ENCODE measurements at places on chromosomes 3 and 15.

DNA sequence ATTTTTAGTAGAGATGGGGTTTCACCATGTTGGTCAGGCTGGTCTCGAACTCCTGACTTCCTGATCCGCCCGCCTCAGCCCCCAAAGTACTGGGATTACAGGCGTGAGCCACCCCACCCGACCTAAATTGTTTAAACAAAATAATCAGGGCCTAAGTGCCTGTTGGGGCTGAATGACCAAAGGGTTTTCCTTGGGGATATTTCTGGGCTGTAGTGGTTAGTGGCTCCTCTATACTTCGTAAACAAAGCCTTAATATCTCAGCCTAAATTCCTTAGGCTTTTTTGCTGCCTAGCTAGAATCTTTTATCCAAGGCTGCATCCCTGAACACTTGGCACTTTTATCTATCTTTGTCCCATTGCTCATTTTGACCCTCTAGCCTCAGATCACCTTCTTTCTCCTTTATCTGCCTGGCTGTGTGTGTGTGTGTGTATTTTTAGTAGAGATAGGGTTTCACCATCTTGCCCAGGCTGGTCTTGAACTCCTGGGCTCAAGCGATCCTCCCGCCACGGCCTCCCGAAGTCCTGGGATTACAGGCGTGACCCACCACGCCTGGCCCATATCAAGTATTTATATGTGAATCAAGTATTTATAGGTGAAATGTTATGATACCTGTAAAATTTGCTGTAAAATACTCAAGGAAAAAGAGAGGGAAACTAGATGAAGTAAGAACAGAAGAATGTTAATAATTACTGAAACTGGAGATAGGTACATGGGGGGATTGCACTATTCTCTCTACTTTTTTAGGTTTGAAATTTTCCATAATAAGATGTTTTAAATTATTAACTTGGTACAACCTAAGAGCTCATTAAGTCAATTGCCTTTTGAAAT, 1.8 kb downstream of the NUSAP1 start:
- no peak for DNase-seq

- DNase-seq = no peak
Observed at GRCh38 chr3:42180901-42181300, 85.1 kb downstream of the CCK start.

- DNase-seq = no peak
Observed at GRCh38 chr15:39052323-39052705, 487.7 kb upstream of the RASGRP1 start.

- DNase-seq = no peak
Observed at GRCh38 chr3:105798381-105798934, 70.4 kb downstream of the CBLB start.

DNA sequence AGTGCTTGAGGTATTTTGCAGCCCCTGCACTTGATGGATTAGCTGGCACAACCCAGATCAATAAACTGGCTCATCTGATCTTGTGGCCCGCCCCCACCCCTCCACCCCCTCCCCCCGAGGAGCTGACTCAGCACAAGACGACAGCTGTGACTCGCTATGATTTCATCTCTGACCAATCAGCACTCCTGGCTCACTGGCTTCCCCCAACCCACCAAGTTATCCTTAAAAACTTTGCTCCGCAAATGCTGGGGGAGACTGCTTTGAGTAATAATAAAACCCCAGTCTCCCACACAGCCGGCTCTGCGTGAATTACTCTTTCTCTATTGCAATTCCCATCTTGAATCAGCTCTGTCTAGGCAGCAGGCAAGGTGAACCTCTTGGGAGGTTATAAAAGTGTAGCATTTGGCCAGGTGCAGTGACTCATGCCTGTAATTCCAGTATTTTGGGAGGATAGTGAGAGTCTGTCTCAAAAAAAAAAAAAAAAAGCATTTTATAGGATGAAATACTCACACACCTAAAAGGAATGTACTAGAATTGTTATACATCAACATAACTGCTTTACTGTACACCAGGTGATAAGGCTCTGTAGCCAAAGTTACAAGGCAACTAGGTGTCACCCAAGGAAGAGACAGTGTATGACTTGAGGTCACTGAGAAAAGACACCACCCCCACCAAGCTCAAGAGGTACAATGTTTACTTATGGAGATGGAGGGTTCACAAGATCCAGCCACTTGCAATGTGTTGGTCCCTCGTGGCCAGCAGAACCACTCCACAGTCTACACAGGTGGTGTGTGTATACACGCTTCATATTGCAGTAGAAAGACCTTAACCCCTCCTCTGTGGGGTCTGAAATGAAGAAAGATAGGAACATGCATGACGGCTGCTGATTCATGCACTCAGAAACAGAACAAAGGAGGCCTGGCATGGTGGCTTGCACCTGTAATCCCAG, 8.6 kb downstream of the ZNF445 start:
- peak; percentile 65 for DNase-seq

DNA sequence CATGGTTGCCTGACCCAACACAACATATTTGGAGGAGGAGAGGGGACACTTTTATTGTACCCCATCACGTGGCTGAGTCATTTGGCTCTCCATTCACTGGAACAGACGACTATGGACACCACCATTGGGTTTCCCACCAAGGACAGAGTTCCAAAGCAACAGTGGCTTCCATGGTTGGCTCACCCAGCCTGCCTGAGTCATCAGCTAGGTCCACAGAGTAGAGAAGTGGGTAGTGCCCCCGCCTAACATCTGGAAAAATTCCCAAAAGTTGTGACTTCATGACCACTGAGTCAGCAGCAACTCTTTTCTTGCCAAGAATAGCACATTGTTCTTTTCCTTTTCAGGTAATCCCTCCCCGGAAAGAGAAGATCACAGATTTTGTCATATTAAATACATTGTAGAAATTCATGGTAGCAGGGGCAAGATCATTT, 3.0 kb upstream of the PPP1R2 start:
- DNase-seq = peak; percentile 42

GRCh38 chr3:192079098-192079497, 618.1 kb downstream of the PYDC2 start:
- no peak for DNase-seq

- DNase-seq = peak; percentile 33
Observed at GRCh38 chr3:186380622-186381380, 18.8 kb upstream of the DGKG start.

- DNase-seq = no peak
Observed at GRCh38 chr15:25695875-25696760, 167.0 kb downstream of the ATP10A start.

- DNase-seq = no peak
Observed at GRCh38 chr3:173267716-173268115, 126.7 kb upstream of the SPATA16 start.

- DNase-seq = no peak
Observed at GRCh38 chr15:51936105-51936478, 35.5 kb downstream of the LEO1 start.

GRCh38 chr3:81643721-81644120, 117.7 kb downstream of the GBE1 start:
- DNase-seq = no peak

DNA sequence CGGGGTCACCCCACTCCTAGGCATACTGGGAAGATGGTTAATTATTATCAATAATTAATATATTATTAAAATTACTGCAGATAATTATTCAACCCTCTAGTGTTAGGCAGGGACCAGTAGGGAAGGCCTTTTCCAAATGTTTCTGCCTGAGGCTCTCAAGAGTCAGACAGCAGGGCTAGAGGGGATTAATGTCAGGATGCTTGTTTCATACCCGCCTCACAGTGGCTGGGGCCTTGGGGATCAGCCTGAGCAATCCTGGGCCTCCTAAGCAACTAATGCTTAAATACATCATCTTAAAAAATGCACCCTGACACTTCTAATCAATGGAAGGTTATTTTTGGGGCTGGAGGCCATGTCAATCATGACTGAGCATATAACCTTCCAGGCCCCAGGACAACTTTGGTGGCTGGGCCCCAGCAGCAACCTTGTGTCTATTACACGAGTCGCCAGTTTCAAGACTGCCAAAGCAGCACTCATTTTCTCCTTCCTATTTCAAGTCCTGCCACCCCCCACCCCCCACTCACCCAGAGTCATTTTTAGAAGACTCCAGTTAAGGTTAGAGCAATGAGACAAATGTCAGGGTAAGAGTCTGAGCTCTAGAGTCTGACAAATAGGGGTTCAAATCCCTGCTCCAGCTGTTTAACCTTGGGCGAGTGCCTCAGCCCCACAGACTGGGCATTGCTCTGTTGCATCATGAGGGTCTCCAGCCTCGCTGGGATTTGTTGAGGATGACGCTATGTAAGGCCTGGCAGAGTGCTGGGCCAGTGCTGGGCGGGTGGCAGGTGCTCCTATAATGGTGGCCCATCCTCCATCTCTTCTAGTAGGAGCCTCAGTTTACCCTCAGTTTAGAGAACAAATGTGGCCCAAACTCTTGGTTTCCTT, 6.1 kb downstream of the AMOTL2 start:
- peak; percentile 43 for DNase-seq

- DNase-seq = no peak
Observed at GRCh38 chr15:81856001-81856633, 189.7 kb downstream of the MEX3B start.

- no peak for DNase-seq
Observed at GRCh38 chr3:127206611-127207516, 13.9 kb downstream of the PRR23E start.

- DNase-seq = no peak
Observed at GRCh38 chr15:56639631-56640030, 93.7 kb downstream of the ZNF280D start.

DNA sequence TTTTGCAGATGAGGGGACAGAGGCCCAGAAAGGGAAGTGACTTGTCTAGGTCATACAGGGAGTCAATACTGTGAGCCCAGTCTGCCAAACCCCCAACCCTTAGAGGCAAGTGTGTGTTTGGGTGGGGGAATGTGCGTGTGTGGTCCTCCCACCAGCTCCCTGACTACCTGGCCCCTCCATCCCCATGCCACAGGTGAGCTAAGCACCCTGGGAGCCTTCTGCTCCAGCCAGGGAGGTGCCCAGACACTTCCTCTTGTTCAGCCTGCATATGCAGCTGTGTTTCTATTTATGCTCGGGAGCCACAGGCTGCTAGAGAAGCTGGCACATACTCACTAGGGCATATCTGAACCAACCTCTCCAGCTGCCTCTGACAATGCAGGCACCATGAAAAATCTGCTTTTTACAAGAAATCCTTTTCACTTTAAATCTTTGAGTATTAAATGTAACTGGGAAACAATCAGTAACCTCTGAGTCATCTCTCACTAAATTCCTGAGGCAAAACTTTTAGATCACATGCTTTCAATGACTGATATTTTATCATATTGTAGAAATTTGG, 20.7 kb downstream of the TBC1D2B start:
- DNase-seq = no peak

DNA sequence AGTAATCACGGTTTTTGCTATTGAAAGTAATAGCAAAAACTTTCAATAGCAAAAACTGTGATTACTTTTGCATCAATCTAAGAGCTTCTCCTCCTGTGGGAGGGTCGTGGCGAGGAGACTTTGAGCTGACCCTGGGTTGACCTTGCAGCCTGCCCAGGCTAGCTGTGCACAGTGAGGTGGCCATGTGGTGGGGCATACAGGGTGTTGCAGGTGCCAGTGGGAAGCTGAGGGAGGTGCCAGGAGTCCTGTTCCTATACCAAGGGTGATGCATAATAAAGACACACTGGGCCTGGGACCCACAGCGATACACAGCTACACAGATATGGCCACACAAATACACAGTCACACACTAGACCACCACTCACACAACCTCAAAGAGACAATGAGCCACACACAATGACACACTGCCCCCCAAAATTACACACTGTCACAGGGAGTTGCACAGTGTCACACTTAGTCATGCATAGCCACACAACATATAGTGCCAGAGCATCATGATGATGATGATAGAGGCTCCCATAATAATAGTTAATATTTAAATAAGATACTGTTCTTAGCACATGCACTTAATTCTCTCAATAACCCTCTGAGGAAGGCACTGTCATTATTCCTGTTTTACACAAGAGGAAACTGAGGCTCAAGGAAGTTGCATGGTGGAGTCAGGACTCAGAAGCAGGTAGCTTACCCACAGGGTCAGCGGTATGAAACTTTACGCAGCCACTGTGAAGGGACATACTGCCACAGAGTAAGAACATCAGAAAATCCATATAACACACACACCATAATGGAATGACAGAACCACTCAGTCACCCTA, 6.3 kb downstream of the PLCD1 start:
- no peak for DNase-seq

GRCh38 chr3:155560594-155560993, 184.3 kb downstream of the PLCH1 start:
- no peak for DNase-seq

- peak; percentile 91 for DNase-seq
Observed at GRCh38 chr3:105367406-105368213, 901 bp downstream of the ALCAM start.

- DNase-seq = no peak
Observed at GRCh38 chr3:35664460-35664919, 25.2 kb downstream of the ARPP21 start.

GRCh38 chr15:43748376-43748775, 2.1 kb downstream of the PDIA3 start:
- DNase-seq = peak; percentile 20

GRCh38 chr15:40968290-40969085, 15.2 kb downstream of the CHAC1 start:
- no peak for DNase-seq

DNA sequence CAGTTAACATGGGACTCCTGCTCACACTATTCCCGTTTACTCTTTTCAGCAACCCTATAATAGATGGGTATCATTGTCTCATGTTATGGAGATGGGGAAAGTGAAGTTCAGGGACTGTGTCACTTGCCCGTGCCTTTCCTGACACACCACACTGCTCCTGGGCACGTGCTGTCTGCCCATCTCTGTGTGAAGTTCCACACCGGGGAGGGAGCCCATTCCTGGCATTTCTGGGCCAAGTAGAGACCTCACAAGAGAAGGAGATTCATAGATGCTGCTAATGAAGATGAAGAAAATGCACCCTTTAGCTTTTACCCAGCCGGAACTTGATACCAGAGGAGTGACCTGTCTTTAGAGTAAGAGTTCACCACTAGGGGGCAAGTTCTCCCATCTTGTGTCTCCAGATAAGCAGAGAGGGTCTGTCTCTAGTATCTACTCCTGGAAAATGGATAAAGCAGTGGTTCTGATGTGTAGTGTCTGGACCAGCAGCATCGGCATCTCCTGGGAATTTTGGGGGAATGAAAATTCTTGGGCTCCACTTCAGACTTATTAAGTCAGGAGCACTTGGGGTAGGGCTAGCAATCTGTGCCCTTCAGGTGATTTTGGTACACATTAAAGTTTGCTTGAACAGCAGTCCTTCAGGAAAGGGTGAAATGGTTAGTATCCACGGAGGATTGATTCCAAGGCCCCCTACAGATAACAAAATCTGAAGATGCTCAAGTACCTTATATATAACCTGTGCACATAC, 2.0 kb upstream of the TOPBP1 start:
- peak; percentile 12 for DNase-seq

DNA sequence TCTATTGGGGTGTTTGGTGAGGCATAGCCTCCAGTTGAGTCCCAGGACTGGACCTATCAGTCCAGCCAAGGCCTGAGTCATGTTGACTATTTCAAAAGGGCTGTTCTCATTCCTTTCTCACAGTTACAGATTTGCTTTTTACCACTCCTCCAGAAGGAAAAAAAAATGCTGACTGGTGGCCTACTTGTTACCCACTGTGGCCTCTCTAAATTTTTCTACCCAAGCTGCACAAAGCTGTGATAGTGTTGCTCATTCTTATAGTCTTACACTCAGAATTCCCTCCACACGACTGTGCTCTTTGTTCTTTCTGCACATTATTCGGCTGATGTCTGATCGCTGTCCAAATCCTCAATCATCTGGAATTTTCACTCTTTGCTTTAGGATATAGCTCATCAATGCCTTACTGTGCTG, 1142.2 kb downstream of the IGSF11 start:
- DNase-seq = no peak

All from activated CD4-positive, alpha-beta T cell treated with anti-CD3 and anti-CD28 coated beads for 48 hours (primary cell).